ENCODE measurements at places on chromosomes 1 and 21.

GRCh38 chr1:112906150-112906698, 49.8 kb downstream of the SLC16A1 start:
- ATAC-seq: no peak

- ATAC-seq: no peak
These were observed 47.7 kb upstream of the DNASE2B start for GRCh38 chr1:84350550-84350949.

DNA sequence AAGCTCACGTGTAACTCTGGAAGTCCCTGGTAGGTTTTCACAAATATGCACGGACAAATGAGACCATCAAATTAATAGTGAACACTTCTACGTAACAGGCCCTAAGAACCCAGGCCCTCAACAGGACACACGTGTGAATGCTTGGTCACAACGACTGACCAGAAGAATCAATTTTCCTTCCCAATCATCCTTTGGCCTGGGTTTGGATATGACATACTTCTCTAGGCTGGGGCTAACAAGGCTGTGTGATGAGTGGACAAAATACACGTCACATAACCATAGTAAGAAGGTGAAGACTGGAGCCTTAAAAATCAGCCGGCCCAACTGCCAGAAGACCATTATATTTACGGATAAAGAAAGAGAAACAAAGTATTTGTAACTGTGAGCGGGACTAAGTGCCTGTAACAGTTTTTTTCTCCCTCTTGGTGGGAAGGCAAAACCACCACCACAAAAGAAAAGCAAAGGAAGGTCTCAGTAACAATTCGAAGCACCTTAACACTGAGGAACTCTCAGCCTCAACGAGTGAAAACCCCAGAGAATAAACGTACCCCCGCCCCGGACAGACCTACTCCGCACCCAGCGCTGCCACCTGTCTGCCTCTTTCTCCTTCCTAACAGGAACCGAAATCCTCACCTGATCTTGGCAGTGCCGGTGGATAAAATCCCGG, 450 bp downstream of the SDE2 start:
- ATAC-seq: peak; percentile 6

DNA sequence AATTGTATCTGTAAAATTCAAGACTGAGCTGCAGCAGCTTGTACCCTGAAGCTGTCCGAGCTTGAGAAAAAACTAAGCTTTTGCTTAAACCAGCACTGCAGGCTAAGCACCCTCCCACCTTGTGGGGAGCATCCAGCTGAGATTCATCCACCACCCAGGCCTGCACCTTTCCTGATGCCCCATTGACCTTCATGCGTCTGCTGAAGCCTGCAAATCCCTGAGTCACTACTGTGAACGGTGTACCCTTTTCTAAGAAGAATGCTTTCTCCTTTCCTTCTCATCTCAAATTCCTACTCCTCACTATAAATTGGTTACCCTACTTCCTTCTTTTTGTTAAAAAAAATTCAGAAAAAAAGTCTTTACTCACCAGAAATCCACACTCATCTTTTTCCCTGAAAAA, 90.9 kb upstream of the RGS18 start:
- no peak for ATAC-seq

DNA sequence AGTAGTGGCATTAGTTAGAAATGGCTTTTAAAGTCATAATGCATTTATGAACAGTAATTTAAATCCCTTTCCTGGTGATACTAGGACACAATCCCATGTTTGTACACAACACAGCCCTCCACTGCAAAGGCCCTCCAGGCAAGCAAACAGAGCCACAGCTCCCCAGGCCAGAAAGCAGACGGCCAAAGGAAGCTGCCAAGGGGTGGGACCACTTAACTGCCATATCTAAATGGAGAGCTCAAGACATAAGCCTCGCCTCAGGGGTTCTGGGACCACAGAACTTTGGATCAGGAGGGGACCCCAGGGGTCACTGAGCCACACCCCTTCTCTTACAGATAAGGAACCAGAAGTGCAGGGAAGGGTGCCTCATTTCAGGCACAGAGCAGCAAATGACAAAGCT, 189.7 kb downstream of the KCNH1 start:
- no peak for ATAC-seq

- peak; percentile 74 for ATAC-seq
These were observed 898 bp upstream of the TMEM200B start for GRCh38 chr1:29124366-29125236.

DNA sequence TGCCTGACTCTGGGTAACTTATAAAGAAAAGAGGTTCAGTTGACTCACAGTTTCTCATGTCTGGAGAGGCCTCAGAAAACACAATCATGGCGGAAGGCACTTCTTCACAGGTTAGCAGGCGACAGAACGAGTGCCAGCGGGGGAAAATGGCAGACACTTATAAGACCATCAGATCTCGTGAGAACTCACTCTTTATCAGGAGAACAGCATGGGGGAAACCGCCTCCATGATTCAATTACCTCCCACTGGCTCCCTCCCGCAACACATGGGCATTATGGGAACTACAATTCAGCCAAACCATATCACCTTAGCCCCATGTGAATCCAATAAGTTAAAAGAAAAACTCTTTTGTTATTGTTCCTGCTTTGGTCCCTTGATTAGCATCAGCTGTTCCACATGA, 725.2 kb downstream of the LRRIQ3 start:
- ATAC-seq: no peak

Measured in motor neuron (in vitro differentiated cells).